Progenitor cell of endocrine pancreas (in vitro differentiated cells): ENCODE measurements at places on chromosomes 6 and 20.

- DNase-seq = no peak
These were observed 312.3 kb downstream of the CDC5L start for GRCh38 chr6:44699851-44700250.

DNA sequence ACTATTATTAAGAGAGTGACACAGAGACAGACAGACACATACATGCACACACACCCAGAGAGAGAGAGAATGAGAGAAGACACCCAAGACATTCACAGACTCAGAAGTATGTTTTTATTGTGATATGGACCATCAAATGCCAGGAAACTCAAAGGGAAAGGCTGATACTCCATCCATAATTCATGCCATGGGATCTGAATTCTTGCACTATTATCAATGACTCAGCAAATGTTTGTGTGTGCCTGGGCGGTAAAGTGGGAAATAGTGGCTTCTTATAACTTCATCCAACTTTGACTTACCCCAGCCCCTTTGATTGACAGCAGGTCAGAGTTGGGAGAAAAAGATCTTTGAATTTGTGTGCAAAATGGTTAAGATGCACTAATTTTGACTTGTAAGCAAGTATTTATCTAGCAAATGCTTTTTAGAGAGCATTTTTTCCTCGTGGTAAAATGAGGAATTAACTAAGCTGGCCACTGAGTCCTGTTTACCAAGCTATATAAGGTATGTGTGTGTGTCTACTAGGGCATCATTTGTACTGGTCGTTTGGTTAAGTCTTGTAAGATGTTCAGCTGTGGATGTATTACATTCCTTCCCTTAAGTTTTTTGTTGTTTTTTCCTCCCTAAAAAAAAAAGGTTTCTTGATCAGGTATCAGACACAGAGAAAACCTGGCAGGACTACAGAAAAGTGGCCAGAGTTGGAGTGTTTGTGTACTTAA is 3.0 kb upstream of the CCN2 start:
- DNase-seq = no peak

DNA sequence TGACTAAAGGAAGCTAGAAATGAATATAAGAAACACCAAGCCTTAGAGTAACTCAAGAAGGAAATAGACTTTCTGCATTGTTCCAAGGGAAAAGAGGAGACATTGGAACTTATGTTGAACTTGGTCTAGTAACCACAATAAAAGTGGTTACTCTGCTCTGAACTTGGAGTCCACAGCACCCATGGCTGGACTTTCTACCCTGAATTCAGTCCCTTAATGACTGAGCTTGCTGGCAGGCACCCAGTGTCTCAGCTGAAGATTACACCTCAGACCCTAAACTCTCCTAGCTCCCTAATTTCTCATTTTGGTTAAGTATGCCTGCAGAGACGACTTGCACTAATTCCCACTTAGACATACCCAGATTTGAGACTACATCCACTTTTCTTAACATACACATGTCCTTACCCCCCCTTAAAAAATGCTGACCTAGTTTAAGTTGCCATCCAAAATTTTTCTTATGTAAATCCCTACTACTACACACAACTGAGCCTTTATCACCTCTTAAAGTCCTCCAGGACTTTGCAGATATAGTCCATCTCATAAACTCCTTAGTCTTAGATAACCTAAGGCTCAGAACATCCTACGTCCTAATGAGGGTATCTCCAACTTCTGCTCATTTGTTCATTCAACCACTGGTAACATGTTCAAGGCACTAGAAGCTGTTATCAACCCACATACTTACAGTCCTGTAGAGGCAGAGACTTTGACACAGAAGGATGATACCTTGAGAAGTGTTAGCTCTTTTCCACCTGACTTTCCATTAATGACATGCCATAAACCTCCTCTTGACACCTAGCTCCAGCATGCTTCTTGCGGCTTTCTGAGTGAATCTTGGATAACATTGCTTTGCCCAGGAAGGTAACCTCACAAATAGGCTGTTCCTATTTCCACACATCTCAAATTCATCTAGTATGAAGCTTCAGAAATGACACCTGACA is 129.8 kb downstream of the ALDH8A1 start:
- no peak for DNase-seq

- no peak for DNase-seq
These were observed 54.4 kb upstream of the SIRPG start for GRCh38 chr20:1711826-1712601.

GRCh38 chr20:23148731-23149570 is 62.8 kb upstream of the CD93 start:
- no peak for DNase-seq

- DNase-seq = no peak
These were observed 57.8 kb downstream of the POPDC3 start for GRCh38 chr6:105121981-105122380.

GRCh38 chr6:41572613-41573012 is 26.4 kb downstream of the FOXP4 start:
- no peak for DNase-seq

- DNase-seq = no peak
These were observed 5.9 kb upstream of the BCAS1 start for GRCh38 chr20:54076259-54076658.

DNA sequence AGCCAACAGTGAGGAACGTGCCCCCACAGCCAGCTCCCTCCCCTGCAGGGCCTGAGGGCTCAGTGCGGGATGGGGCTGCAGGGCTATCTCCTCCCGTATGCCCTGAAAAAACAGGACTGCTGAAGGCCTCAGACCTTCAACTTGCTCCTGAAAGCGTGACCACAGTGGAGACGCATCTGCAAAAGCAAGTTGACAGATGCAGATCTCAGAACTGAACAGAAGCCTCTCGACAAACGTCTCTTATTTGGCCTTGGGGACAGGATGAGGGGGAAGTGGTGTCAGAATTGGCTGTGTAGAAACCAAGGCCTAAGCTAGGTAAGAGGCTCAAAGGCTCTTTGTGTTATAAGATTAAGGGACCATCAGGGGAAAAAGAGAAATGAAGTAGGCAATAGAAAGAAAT is 120.7 kb upstream of the SLC22A23 start:
- DNase-seq = no peak
